ENCODE measurements at places on chromosomes 3 and 15.

- no peak for DNase-seq
These were observed 82.9 kb downstream of the THBS1 start for GRCh38 chr15:39663704-39664250.

DNA sequence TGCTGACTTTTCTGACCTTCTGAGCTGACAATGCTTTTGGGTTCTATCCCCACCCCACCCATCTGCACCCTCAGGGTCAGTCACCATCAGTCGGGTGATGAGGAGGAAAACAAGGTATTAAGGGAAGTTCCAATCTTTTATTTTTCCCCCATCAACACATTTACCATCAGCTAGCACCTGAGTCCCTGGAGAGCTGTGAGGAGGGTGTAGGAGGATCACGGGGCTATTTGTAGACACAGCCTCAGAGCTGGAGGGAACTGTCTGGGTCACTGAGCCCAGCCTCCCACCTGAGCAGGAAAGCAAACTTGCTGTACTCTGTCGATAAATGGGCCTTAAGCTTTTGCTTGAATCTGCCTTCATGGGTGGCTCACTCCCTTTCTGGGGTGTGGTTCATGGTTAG is 24.8 kb upstream of the ZFAND6 start:
- DNase-seq: no peak

DNA sequence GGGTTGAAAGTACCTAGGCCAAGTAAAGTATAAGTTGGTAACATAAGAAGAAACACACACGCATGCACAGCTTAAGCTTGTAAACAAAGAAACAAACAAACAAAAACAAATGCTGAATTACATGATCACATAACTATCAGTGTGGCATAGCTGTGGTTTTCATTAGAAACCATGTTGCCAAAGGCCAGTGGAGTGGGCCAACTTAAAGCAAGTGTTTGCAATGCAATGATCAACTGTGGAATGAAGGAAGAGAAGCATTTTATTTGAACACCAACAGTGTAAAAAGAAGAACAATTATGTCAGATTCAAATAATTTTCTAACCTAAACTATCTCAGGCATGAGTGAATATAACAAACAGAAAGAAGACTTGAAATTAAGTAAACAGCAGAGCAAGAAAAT is 199.4 kb upstream of the STRIT1 start:
- no peak for DNase-seq

DNA sequence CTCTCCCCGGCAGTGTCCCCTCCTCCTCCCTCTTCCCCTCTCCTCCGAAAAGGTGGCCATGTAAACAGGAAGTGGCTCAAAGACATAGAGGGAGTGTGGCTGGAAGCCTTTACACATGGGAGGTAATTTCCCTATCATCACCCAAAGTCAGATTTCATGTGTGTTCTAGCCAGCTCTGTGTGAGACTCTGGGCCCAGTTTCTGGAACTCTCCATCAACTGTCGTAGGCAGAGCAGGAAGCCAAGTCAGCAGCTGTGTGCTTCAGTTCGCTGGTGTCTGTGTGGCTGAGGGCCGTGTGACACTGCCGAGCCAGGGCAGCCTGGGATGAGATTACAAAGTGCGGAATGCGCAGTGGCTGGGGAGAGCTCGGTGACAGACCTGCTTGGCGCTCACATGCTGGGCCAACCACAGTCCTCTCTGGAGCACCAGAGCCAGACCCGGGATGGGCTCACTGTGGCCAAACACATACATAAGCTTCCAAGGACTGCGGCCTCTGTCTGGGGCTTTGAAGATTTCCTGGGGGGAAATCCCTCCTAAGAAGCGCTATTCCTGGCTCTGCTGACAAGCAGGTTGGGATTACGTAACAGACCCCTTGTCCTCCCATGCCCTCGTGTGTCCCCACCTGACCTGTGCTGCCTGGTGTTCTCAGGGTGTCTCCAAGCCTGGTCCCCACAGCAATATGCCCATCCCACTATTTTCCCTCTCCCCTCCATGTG is 50.7 kb downstream of the UMPS start:
- peak; percentile 40 for DNase-seq

- peak; percentile 28 for DNase-seq
These were observed 756 bp upstream of the CAMK2N2 start for GRCh38 chr3:184261854-184262763.

DNA sequence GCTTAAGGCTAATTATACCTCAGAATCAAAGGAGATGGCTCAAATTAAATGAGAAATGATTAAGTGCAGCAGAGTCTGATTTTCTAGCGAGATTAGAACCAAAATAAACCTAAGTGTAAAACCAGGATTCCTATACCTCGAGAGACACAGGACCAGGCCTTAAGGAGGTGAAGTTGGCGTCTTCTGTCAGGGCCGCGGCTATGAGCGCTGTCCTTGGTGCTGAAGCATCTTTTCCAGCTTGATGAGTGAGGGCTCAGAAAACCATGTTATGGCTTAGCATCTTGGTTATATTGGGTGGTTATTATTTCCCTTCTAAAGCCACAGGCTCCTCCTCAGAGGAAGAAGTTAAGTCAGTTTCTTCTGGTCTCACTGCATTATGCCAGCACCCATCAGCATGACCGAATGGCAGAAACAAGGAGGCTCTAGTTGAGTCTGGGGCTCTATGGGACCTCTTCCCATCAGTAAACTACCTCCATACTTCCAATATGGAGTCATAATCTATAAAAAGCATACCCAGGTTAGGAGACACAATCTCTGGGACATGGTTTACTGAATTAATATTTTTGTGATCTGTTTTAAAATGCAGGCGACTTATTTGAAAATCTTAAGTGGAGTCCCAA is 120.1 kb upstream of the NMNAT3 start:
- peak; percentile 6 for DNase-seq

DNA sequence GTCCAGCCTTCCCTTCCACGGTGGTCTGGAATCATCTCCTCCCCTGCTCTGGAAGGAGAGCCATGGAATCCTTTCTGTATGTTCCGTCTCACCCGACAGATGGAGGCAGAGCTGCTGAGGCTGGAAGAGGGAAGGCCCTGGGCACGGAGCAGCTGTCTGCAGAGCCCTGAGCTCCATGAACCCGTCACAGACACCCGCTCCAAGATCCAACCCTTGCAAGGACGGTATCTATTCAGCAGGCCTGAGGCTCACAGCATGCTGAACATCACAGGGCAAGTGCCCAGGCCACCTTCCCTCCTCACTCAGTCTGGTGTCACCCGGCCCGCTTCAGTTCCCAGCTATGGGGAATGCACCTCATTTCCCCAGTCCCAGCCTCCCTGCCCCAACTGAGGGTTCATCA is 103.9 kb downstream of the LRIG1 start:
- DNase-seq: no peak

DNA sequence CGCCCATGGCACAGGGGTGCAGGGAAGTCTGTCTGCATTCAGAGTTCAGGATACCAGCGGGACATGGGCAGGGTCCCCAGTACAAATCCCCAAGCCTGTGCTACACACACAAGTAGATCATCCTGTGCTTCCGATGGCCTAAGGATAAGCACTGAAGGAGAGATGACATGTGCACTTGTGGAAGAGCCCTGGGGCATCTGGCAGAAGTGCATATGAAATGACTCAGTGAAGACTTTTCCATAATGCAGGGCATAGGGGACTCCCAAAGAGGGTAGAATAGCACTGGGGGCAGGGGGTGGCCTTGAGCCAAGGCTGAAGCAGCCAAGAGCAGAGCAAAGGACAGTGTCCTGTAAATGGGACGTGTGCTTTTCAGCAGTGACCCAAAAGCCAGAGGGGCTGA is 22.9 kb downstream of the ADAMTS17 start:
- no peak for DNase-seq

GRCh38 chr3:46361408-46362283 is 7.7 kb downstream of the CCR2 start:
- peak; percentile 14 for DNase-seq

- no peak for DNase-seq
These were observed 157.7 kb downstream of the RPLP1 start for GRCh38 chr15:69610277-69610676.

- no peak for DNase-seq
These were observed 174.1 kb upstream of the MCTP2 start for GRCh38 chr15:94057305-94057704.

- DNase-seq: no peak
These were observed 38.5 kb downstream of the KLF13 start for GRCh38 chr15:31365032-31365654.

GRCh38 chr3:61073566-61074165 is 177.6 kb downstream of the FHIT start:
- no peak for DNase-seq

DNA sequence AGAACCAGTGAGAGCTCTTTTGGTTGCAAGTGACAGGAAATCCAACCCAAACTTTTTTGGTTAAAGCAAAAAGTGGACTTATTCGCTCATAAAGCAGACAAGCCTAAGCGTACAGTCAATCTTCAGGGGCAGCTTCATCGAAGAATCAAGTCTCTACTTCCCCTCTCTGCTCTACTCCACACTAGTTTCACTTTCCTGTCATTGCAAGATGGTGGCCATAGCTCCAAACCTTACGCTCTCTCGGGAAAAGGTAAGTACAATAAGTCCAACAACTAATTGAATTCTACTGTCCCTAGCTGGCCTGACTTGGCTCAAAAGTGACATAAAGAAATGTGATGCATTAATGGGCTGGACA is 24.9 kb upstream of the ZNF710 start:
- DNase-seq: no peak

- no peak for DNase-seq
These were observed 126.7 kb upstream of the SAMMSON start for GRCh38 chr3:69872783-69873378.

DNA sequence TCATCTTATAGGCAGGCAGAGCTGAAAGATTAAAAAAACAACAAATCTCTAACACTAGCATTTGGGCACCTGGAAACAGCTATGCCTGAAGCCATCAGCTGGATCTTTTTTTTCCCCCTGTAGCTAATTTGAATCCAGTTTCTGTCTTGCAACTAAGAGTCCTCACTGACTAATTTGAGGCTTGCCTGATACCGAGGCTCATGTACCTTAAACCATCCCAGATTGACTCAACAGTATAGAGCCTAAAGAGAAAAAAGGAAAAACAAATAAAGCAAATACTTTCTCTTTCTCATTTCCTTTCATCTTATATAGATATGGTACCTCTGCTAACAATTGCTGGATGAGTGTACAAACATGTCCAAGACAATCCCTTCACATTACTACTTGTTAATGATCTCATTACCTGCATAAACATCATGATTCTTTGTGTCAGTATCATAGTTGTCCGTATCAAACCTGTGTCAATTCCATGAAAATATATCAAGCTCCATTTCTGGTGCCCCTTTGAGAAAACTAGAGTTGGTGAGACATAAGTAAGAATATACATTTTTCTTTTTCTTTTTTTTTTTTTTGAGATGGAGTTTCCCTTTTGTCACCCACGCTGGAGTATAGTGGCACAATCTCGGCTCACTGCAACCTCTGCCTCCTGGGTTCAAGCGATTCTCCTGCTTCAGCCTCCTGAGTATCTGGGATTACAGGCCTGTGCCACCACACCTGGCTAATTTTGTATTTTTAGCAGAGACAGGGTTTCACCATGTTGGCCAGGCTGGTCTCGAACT is 43.1 kb downstream of the BHLHE40 start:
- DNase-seq: peak; percentile 86

DNA sequence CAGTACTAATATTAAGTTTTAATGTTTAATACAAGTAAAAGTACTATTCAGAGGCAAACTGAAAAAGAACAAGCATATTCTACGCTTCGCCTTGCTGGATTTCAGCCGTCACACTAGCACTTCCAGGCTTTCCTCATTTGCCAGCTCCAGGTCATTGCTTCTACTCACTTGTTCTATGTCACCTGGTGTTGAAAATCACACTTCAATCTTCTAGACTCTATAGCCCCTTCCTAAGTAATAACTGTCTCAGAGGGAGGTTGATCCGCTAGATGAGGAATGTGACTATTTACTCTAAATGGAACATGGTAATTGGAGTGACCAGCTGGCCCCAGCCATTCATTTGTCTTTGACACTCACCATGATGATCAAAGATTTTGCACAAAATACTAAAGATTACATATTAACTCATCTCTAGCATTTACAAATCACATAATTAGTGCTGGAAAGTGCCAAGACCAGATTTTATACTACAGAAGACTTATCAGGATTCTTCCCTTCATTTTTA is 92.0 kb downstream of the GAP43 start:
- DNase-seq: no peak

DNA sequence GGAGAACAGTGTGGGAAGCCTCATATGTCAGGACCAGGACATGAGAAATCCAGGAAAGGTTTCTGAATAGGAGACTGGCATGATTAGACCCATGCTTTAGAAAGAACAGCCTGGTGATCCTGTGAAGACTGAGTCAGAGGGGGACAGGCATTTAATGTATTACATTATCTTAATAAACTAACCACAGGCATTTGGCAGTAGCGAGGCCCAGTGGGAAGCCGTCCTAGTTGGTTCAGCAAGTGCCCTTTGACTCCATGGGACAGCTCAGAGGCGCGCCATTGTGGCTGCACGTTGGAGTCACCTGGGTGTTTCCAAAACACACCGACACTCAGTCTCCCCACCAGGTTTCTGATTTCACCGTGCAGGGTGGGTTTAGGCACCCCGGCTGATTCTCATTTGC is 90.5 kb upstream of the DGKG start:
- no peak for DNase-seq

GRCh38 chr3:16838561-16838960 is 46.2 kb upstream of the PLCL2 start:
- peak; percentile 42 for DNase-seq

- no peak for DNase-seq
These were observed 36.6 kb downstream of the ATP11B start for GRCh38 chr3:182829761-182830405.

GRCh38 chr3:99868311-99868646 is 50.6 kb downstream of the CMSS1 start:
- DNase-seq: peak; percentile 40

GRCh38 chr15:74482661-74483060 is 21.7 kb upstream of the UBL7 start:
- DNase-seq: no peak

DNA sequence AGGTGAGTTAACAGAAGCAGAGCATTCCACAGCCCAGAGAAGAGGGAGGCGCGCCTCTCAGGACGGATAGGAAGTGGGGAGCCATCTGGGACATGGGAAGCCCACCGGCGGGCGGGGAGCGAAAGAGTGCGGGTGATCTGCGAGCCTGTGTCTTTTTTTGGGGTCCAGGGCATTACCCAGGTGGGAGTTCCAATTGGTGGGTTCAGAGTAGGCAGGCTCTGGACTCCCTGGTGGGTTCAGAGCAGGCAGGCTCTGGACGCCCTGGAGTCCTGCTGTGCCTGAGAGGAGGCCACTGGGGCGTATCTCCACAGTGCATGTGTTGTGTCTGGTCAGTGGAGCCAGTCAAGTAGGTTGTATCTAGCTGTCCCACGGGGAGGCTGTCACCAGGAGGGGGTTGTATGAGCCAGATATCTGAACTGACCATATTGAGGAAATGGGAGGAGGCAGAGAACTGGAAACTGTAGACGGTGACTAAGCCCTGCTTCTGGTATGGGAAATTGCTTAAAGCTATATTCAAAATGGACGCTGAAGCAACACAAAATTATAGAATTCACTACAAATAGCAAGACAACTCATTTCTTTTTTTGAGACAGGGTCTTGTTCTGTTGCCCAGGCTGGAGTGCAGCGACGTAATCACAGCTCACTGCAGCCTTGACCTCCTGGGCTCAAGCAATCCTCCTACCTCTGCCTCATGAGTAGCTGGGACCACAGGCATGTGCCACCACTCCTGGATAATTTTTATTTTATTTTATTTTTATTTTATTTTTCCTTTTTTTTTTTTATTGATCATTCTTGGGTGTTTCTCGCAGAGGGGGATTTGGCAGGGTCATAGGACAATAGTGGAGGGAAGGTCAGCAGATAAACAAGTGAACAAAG is 34.5 kb upstream of the CHST2 start:
- peak; percentile 76 for DNase-seq

GRCh38 chr3:5133239-5134018 is 11.3 kb downstream of the ARL8B start:
- DNase-seq: no peak
